ENCODE measurements at places on chromosomes 1 and 21. TPM values are rescaled to one million over a fixed set of nuclear protein-coding genes. Genes with fewer than 3 reads are reported as not detected.

- H3K36me3 ChIP-seq: no peaks in the 10 kb centered on the region
- H3K27me3 ChIP-seq: no peaks in the 10 kb centered on the region
- no peak overlapping the region for H3K27ac ChIP-seq
- no peak overlapping the region for H3K4me3 ChIP-seq
Observed at GRCh38 chr1:17485281-17485680, 45.8 kb upstream of the RCC2 start.

GRCh38 chr1:211305044-211305443, 21.6 kb upstream of the TRAF5 start:
- H3K4me3 ChIP-seq: no peak overlapping the region
- peaks cover 9% of the 10 kb centered on the region for H3K36me3 ChIP-seq
- no peaks in the 10 kb centered on the region for H3K27me3 ChIP-seq
- no peaks in the 10 kb centered on the region for H3K4me1 ChIP-seq
- no peak overlapping the region for H3K27ac ChIP-seq
- DNase-seq: no peak

GRCh38 chr21:34745557-34746255, 76.9 kb downstream of the CLIC6 start:
- H3K27ac ChIP-seq: no peak overlapping the region
- no peaks in the 10 kb centered on the region for H3K36me3 ChIP-seq
- DNase-seq: peak; percentile 17

- DNase-seq: no peak
- peaks cover 5% of the 10 kb centered on the region for H3K27me3 ChIP-seq
- H3K36me3 ChIP-seq: no peaks in the 10 kb centered on the region
- no peak overlapping the region for H3K27ac ChIP-seq
Observed at GRCh38 chr1:39907528-39908453, 6.1 kb upstream of the MYCL start.

CFHR5 gene
- not detected for total RNA-seq

- no peak overlapping the region for H3K27ac ChIP-seq
- no peak for DNase-seq
- no peaks in the 10 kb centered on the region for H3K27me3 ChIP-seq
- peaks cover 7% of the 10 kb centered on the region for H3K36me3 ChIP-seq
- peaks cover 6% of the 10 kb centered on the region for H3K4me1 ChIP-seq
- H3K4me3 ChIP-seq: no peak overlapping the region
Observed at GRCh38 chr1:221701570-221702186, 40.2 kb downstream of the DUSP10 start.

RBP7 gene
- not detected for total RNA-seq

RGS13 gene
- total RNA-seq: 0.24 TPM

CHIA gene
- not detected for total RNA-seq

DNA sequence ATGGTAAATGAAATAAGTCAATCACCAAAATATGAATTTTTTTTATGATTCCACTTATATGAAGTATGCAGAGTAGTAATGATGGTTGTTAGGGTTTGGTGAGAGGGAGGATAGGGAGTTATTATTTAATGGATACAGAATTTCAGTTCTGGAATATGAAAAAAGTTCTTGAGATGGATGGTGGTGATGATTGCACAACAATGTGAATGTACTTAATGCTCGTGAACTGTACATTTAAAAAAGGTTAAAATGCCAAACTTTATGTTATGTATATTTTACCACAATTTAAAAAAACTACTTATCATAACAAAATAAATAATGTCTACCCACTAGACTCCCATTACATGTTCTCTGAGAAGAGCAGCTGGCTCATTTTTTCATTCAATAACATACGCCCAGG, 55.4 kb upstream of the TTC39A start:
- H3K27me3 ChIP-seq: no peaks in the 10 kb centered on the region
- H3K36me3 ChIP-seq: no peaks in the 10 kb centered on the region
- no peak for DNase-seq
- H3K4me1 ChIP-seq: no peaks in the 10 kb centered on the region

GRCh38 chr1:41286486-41286885, 44.4 kb upstream of the SCMH1 start:
- H3K36me3 ChIP-seq: no peaks in the 10 kb centered on the region
- H3K27me3 ChIP-seq: peaks cover 5% of the 10 kb centered on the region
- no peak for DNase-seq
- no peaks in the 10 kb centered on the region for H3K4me1 ChIP-seq

ARHGAP30 gene
- total RNA-seq: 147 TPM

DNA sequence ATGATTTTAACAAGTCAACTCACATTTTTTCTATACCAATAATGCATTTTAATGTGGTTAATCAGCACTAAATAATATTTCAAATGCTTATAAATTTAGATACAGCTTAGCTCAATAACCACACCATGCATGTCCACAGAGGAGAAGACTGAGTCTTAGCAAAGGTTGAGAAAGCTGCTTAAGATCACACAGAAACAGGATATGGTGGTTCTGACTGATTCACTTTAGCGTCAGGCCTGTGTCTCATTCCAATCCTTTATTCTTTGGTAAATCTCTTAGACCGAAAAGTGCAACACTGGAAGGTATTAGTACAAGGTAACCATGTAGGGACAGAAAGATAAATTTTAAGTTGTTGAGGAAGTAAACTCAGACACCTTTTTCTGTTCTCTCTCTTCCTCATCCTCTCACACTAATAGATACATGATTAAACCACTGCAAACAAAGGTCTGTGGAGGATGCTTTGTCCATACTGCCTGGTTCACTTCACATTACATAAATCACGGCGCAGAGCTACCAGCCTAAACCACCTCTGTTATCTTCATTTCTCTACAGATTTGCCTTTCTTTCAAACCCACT, 139.0 kb downstream of the DPYD start:
- H3K27ac ChIP-seq: no peak overlapping the region
- H3K4me1 ChIP-seq: no peaks in the 10 kb centered on the region
- DNase-seq: no peak
- no peaks in the 10 kb centered on the region for H3K27me3 ChIP-seq

TARBP1 gene
- total RNA-seq: 36.4 TPM

INSRR gene
- not detected for total RNA-seq

- no peaks in the 10 kb centered on the region for H3K36me3 ChIP-seq
- no peaks in the 10 kb centered on the region for H3K4me1 ChIP-seq
- no peak overlapping the region for H3K4me3 ChIP-seq
- DNase-seq: no peak
- H3K27ac ChIP-seq: no peak overlapping the region
Observed at GRCh38 chr1:229384822-229385221, 42.0 kb upstream of the CCSAP start.
